ENCODE measurements at places on chromosomes 16 and 17.

DNA sequence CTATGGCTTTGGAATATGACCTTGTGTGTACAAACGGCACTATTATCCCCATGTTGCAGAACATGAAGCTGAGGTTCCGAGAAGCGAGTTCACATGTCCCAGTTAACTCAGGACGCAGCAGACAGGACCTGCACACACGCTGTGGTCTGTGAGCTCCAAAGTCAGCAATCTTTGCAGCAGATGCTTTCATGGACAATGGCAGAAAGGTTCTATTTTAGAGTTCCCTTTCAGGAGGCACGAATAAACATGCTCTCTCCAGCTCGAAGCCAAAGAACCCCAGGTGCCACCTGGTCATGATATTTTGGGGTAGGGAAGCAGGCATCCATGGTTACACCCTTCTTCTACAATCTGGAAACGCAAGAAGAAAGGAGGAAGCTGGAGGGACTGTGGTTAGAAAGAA, 412.0 kb downstream of the TMEM114 start:
- DNase-seq: no peak

DNA sequence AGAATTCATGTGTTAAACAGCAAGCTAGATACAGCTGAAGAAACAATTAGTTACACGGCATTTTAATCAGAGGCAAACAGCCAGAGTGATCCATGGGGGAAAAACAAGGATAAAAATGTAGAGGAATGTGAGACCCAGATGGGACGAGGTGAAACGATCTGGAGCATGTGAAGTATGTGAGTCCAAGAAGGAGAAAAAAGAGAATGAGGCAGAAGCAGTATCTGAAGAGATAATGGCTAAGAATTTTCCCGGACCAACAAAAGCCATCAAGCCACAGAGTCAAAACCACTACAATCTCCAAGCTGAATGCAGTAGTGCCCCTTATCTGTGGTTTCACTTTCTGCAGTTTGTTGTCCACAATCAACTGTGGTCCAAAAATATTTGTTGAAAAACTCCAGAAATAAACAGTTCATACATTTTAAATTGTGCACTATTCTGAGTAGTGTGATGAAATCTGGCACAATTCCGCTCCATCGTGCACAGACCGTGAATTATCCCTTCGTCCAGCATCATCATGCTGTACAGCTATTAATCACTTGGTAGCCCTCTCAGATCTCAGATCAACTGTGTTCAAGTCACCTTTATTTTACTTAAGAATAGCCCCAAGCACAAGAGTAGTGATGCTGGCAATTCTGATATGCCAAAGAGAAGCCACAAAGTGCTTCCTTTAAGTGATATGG, 18.8 kb downstream of the MYH10 start:
- no peak for DNase-seq

- DNase-seq: no peak
These were observed 20.0 kb downstream of the CALCOCO2 start for GRCh38 chr17:48850792-48851323.

DNA sequence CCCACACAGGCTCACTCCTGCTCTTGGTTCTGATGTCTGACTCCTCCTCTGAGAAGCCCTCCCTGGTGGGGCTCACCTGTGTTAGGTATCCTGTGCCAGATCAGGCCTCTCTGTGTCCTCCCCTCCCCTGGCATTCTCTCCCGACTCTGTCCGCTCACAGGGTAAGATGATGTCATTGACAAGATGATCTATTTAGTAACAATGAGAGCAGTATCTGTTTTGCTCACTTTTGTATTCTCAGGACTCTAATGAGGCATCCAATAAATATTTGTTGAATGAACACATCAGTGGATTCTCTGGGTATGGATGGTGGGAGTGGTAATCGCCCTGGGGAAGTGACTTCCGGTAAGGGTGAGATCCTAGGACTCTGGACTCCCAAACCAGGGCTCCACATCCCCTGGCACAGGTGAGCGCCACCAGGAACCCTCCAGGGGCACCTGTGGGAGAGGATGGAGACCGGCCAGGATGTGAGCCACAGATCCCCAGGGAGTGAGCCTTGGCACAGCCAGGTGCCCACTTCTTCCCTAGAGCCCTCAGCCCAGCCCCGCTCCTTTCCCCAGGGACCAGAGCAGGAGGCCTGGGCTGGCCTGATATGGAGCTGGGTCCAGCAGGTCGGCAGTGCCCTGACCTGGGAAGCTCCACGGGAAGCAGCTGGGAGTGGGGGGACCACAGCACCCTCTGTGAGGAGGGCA, 5.4 kb upstream of the HAP1 start:
- no peak for DNase-seq

GRCh38 chr16:88649195-88649923, 1.5 kb downstream of the CYBA start:
- DNase-seq: no peak

- no peak for DNase-seq
These were observed 260.9 kb downstream of the PHKB start for GRCh38 chr16:47722046-47722445.
